ENCODE measurements at places on chromosomes 7 and 10. TPM values are rescaled to one million over a fixed set of nuclear protein-coding genes. Genes with fewer than 3 reads are reported as not detected.

PROSER2 gene
- 13.7 TPM for total RNA-seq

FRMPD2 gene
- 0.48 TPM for total RNA-seq

HPSE2 gene
- 0.20 TPM for total RNA-seq

HHEX gene
- 1.8 TPM for total RNA-seq

BET1 gene
- total RNA-seq: 23.4 TPM

WEE2 gene
- total RNA-seq: not detected

ZCCHC24 gene
- 3.8 TPM for total RNA-seq

EPHA1 gene
- 109 TPM for total RNA-seq

ASAH2 gene
- 5.9 TPM for total RNA-seq

NUTM2D gene
- total RNA-seq: 2.3 TPM

ITIH5 gene
- total RNA-seq: 1.1 TPM

GRCh38 chr7:83633516-83633915 lies 15.4 kb downstream of the SEMA3E start:
- no peaks in the 10 kb centered on the region for H3K36me3 ChIP-seq
- no peak overlapping the region for H3K4me3 ChIP-seq
- no peak for DNase-seq
- no peak overlapping the region for H3K27ac ChIP-seq
- no peaks in the 10 kb centered on the region for H3K4me1 ChIP-seq

DNA sequence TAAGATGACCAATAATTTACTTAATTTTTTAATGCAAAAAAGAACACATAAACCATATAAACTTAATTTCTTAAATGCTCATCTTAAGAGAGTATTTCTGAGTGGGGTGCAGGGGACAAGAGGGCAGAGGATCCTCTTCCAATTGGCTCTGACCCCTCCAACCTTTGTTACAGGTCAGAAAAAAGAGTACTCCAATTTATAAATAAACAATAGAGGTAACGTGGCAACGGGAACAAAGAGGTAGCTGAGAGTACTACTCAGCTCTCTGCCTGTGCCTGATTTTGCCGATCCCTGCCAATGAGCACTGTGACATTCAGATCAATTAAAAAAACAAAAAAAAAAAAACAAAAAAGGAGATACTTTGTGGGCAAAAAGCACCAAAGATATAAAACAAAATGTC lies 307.9 kb downstream of the PARD3 start:
- DNase-seq: no peak
- no peaks in the 10 kb centered on the region for H3K4me1 ChIP-seq
- no peak overlapping the region for H3K4me3 ChIP-seq
- H3K27ac ChIP-seq: no peak overlapping the region

DNA sequence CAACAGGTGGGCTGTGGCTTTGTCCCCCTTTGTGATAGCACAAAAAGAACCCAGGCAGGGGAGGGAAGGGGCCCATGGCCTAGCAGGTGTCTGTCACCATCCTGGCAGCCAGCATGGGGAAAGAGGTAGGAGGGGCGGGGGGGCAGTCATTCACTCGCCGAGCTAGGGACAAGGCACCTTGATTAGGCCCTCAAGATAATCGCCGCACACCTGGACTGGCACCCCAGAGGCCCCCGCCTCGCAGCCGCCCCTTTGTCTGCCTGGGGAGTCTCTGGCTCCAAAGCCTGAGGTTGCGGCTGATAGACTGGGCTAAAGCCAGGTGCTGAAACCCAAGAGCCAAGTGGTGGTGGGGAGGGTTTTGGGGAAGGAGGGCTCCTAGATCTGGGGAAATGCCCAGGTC lies 151.2 kb upstream of the PCBD1 start:
- H3K4me1 ChIP-seq: no peaks in the 10 kb centered on the region
- no peaks in the 10 kb centered on the region for H3K36me3 ChIP-seq
- H3K27me3 ChIP-seq: no peaks in the 10 kb centered on the region
- no peak overlapping the region for H3K27ac ChIP-seq
- H3K4me3 ChIP-seq: no peak overlapping the region
- no peak for DNase-seq

DNA sequence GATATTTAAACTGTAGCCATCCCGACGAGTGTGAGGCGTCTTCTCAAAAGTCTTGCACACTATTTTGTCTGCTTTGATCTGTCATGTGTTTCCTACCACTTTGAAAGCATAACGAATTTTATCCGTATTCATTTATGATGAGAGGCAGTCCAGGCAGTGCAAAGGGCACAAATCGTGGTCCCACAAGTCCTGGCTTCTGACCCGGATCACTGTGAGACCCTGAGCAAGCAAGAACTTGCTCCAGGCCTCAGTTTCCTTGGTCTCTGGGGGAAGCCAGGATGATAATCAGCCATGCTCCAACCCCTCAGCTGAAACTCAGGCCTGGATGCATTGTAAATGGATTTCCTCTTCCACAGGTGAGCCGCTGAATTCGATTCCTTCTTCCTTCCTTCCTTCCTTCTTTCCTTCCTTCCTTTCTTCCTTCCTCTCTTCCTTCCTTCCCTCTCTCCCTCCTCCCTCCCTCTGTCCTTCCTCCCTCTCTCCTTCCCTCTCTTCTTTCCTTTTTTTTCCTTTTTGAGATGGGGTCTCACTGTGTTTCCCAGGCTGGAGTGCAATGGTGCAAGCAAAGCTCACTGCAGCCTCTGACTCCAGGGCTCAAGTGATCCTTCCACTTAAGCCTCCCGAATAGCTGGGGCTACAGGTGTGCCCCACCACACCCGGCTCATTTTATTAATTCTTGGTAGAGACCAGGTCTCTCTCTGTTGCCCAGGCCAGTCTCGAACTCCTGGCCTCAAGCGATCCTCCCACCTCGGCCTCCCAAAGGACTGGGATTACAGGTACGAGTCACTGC lies 18.4 kb upstream of the ZKSCAN1 start:
- H3K4me1 ChIP-seq: no peaks in the 10 kb centered on the region
- H3K4me3 ChIP-seq: peak overlapping the region; percentile 40
- H3K36me3 ChIP-seq: no peaks in the 10 kb centered on the region
- no peaks in the 10 kb centered on the region for H3K27me3 ChIP-seq

GRCh38 chr7:50970092-50970491 lies 187.4 kb upstream of the GRB10 start:
- DNase-seq: peak; percentile 59
- H3K27me3 ChIP-seq: no peaks in the 10 kb centered on the region
- H3K4me3 ChIP-seq: no peak overlapping the region
- H3K4me1 ChIP-seq: no peaks in the 10 kb centered on the region
- H3K27ac ChIP-seq: no peak overlapping the region
- peaks cover 16% of the 10 kb centered on the region for H3K36me3 ChIP-seq

DNA sequence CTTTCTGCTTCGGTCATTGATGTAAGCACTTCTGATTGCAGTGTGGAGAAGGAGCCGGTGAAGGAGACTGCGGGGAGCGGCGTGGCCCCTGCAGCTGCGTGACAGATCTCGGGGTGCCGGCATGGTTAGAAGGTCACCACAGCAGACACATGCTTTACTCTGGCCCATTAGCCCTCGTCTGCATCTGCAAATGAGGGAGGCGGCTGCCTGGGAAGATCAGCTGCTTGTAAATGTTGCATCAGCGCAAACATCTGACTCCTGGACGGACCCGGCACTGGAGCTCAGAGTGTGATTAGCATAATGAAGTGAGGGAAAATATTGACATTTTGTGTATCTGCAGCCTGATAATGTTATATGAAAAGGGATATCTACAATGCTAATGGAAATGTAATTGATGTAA lies 30.5 kb upstream of the MNX1 start:
- DNase-seq: no peak
- H3K27me3 ChIP-seq: no peaks in the 10 kb centered on the region
- H3K36me3 ChIP-seq: no peaks in the 10 kb centered on the region
- H3K27ac ChIP-seq: no peak overlapping the region

DNA sequence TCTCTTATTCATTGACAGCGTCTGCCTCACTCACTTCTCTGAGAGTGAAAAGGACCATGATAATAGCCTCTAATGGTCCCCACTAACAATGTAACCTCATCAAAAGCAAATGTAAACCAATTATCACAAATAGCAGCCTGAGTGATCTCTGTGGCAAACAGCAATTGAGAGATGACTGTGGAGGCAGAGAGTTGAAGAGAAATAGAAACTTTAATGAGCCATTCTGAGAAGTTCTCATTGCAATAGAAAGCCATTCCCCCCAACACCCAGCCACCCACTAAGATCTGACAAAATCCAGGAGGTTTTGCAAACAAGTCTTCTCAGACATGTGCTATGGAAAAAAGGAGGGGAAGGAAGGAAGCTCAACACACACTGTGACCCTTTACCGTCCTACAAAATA lies 44.2 kb upstream of the RNF148 start:
- no peak overlapping the region for H3K4me3 ChIP-seq
- H3K4me1 ChIP-seq: peaks cover 6% of the 10 kb centered on the region
- H3K27ac ChIP-seq: no peak overlapping the region
- H3K27me3 ChIP-seq: no peaks in the 10 kb centered on the region

DNA sequence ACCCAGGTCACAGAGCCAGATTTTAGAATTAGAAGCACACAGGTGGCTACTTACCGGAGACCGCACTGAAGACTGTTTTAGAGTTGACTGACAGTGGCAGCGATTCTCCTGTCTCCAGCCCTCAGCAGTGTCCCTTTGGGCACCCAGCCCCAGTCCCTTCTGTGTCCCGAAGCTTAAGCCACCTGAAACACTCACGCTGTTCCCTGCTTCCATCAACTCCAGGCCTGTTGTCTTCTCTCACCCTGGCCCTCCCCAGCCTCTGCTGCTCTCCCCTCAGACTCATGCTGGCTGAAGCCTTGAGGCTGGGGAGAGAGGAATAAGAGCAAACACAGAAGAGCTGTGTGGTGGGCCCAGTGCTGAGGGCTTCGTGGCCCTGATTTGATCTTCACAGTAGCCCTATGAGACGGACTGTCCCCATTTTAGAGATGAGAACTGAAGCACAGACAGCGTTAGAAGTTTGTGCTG lies 10.6 kb downstream of the SAP25 start:
- no peak overlapping the region for H3K4me3 ChIP-seq
- no peak overlapping the region for H3K27ac ChIP-seq
- H3K36me3 ChIP-seq: peaks cover 4% of the 10 kb centered on the region
- DNase-seq: no peak
- no peaks in the 10 kb centered on the region for H3K27me3 ChIP-seq

GRCh38 chr7:97039374-97040065 lies 14.9 kb upstream of the DLX5 start:
- H3K27me3 ChIP-seq: no peaks in the 10 kb centered on the region
- H3K27ac ChIP-seq: no peak overlapping the region
- no peak overlapping the region for H3K4me3 ChIP-seq
- no peaks in the 10 kb centered on the region for H3K4me1 ChIP-seq
- H3K36me3 ChIP-seq: no peaks in the 10 kb centered on the region

DNA sequence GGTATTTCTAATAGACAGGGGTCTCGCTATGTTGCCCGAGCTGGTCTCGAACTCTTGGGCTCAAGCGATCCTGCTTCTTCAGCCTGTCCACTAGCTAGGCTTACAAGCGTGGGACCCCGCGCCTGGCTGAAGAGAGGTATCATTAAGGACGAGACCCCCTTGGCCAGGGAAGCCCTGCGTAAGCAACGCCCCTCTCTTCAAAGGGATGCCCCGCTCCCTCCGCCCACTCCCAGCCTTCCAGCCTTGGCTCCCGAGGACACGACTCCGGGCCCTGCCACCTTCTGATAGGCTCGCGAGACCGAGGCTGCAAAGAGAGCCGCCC lies 220 bp upstream of the ZKSCAN5 start:
- no peak overlapping the region for H3K27ac ChIP-seq
- no peaks in the 10 kb centered on the region for H3K4me1 ChIP-seq
- peaks cover 16% of the 10 kb centered on the region for H3K36me3 ChIP-seq
- peak; percentile 100 for DNase-seq

- no peak for DNase-seq
- H3K4me1 ChIP-seq: no peaks in the 10 kb centered on the region
- H3K4me3 ChIP-seq: no peak overlapping the region
- no peaks in the 10 kb centered on the region for H3K36me3 ChIP-seq
- H3K27me3 ChIP-seq: no peaks in the 10 kb centered on the region
- H3K27ac ChIP-seq: no peak overlapping the region
Measured at GRCh38 chr7:84339306-84339705, 144.7 kb upstream of the SEMA3A start.

DNA sequence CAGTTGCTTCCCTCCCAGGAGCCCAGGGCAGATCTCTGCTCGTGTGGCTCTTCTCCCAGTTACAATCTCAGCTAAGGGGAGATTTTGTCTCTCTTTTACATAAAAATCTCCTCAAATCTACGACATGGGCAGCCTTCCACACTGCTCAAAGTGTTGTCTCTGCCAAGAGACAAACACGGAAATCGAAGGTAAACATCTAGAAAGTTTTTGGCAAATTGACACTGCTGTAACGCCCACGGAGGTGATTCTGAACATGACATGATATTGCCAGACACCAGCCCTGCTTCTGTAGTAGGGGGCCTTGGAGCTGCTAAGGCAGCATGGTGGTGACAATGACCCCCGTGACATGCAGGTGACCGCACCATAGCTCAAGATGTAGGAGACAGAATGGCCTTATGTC lies 128.3 kb downstream of the CCDC3 start:
- no peaks in the 10 kb centered on the region for H3K36me3 ChIP-seq
- H3K4me3 ChIP-seq: no peak overlapping the region
- no peak for DNase-seq
- H3K27me3 ChIP-seq: no peaks in the 10 kb centered on the region
- H3K4me1 ChIP-seq: no peaks in the 10 kb centered on the region
- H3K27ac ChIP-seq: no peak overlapping the region

- H3K36me3 ChIP-seq: no peaks in the 10 kb centered on the region
- no peaks in the 10 kb centered on the region for H3K4me1 ChIP-seq
- H3K27me3 ChIP-seq: no peaks in the 10 kb centered on the region
- DNase-seq: no peak
- H3K27ac ChIP-seq: no peak overlapping the region
- H3K4me3 ChIP-seq: no peak overlapping the region
Measured at GRCh38 chr10:62514079-62514693, 140.0 kb downstream of the ZNF365 start.

GRCh38 chr10:96646751-96647166 lies 59.9 kb upstream of the TM9SF3 start:
- H3K27ac ChIP-seq: no peak overlapping the region
- no peak for DNase-seq

GRCh38 chr10:97047083-97047736 lies 138.5 kb downstream of the SLIT1 start:
- H3K36me3 ChIP-seq: no peaks in the 10 kb centered on the region
- H3K27ac ChIP-seq: no peak overlapping the region
- no peaks in the 10 kb centered on the region for H3K27me3 ChIP-seq
- H3K4me3 ChIP-seq: no peak overlapping the region
- no peaks in the 10 kb centered on the region for H3K4me1 ChIP-seq
- no peak for DNase-seq

GRCh38 chr7:109101332-109101731 lies 531.7 kb downstream of the DNAJB9 start:
- no peaks in the 10 kb centered on the region for H3K27me3 ChIP-seq
- H3K4me1 ChIP-seq: no peaks in the 10 kb centered on the region
- H3K27ac ChIP-seq: no peak overlapping the region
- H3K36me3 ChIP-seq: no peaks in the 10 kb centered on the region

DNA sequence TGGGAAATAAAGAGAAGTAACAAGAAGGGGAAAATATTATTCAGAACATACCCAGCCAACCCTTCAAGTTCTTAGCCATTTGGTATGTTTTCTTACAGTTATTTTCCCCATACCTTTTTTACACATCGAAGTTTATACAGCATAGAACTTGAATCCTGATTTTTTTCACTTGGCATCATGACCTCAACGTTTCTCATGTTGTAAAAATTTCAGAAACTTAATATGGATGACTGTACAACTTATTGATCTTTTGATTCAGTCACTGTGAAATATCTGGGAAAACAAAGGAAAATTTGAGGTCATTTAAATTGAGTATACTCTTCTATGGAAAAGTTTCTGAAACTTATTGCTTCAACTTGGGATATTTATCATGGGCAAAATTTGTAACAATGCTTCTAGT lies 103.6 kb upstream of the FAM171A1 start:
- H3K4me1 ChIP-seq: no peaks in the 10 kb centered on the region
- H3K36me3 ChIP-seq: peaks cover 5% of the 10 kb centered on the region
- no peak for DNase-seq
- H3K27me3 ChIP-seq: peaks cover 58% of the 10 kb centered on the region
- no peak overlapping the region for H3K27ac ChIP-seq
